ENCODE measurements at places on chromosomes 12 and 14. TPM values are rescaled to one million over a fixed set of nuclear protein-coding genes. Genes with fewer than 3 reads are reported as not detected.
A peak's percentile ranks its signal among the peaks of the same experiment; 100 is the strongest.

DNA sequence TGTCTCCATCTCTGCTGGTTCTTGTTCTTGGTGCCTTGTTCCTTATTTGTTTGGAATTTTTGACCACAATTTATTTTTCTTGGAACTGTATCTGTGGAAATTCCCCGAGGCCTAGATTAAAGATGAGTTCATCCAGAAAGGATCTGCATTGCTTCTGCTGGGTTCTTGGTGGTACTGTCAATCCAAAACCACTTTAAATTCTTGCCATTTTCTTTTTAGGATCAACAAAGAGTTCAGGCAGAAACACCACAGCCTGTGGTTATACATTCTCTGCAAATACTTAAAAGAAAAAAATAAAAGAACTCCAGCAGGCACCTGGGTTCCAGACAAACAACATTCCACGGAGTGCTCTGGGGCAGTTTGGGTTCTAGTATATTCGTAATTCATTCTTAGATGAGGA is 6.0 kb upstream of the VAMP1 start:
- no peak for DNase-seq

DNA sequence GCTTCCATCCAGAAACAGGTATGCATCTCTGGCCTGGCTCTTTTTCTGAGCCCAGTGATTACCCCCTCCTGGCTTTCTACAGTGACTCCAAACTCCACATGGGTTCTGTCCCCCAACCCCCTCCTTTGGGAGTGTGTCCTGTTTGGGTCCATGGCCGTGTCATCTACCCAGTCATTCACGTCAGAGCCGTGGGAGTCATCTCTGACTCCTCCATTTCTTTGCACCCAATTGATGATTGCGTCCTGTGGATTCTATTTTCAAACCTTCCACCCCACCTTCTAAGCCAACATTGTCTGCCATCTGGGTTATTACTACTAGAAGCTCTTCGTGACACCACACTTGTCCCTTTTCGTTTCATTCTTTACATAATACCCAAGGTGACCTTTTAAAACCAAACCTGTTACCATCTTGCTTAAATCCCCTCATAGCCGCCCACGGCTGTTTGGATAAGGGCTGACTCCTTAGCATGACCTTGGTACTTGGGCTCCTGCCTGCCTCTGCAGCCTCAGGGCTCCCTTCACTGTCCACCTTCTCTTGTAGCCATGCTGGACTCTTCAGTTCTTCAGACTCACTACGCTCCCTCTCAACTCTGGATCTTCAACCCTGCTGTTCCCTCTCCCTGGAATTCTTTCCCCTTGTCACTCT is 38.1 kb upstream of the NT5DC3 start:
- no peak for DNase-seq

MIPOL1 gene
- total RNA-seq, result 28.5 TPM

DNA sequence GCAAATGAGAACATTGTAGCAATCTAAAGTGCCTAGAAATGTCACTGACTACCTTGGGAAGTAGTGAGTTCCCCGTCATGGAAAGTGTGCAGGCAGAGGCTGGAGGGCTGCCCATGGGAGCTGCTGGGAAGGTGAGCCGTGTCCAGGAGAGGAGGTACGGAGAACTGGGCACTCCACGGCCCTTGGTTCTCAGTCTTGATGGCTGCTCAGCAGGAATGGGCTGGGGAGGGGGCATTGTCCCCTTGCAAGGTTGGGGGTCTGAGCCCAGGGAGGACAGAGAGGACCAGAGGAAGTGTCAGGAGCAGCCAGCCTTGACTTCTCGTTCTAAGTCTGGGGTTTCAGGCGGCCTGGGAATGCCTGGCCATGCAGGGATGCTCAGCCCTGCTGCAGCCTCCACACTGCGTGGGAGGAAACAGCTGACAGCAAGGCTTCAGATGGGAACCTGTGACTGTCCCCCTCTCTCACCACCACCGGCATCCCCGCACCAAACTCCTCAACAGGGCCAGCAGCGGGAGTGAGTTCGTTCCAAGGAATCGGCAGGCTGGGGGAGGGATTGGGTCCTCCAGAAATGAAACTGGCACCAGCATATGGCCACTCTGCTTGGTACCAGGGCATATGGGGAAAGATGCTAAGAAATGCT is 140.2 kb downstream of the BCL11B start:
- peak; percentile 35 for DNase-seq

DNA sequence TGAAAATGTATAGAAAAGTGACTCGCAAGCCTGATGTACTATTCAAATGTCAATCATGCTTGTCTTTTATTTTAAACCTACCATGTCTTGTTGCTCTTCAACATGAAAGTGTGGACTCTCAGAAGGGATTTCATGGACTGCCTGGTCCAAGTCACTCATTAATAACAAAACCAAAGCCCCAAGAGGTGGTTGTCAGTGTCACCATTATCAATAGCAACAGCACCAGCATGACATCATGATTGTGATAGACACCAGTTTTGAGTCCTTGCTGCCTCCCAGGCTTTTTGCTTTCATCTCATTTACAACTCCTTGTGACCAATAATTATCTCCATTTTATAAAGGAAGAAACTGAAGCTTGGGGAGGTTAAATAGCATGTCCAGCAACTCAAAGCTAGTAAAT is 112.0 kb upstream of the TMPO start:
- no peak for DNase-seq

C12orf54 gene
- total RNA-seq, result not detected

GRCh38 chr14:102066041-102066451 is 20.8 kb downstream of the HSP90AA1 start:
- DNase-seq, result no peak

DNA sequence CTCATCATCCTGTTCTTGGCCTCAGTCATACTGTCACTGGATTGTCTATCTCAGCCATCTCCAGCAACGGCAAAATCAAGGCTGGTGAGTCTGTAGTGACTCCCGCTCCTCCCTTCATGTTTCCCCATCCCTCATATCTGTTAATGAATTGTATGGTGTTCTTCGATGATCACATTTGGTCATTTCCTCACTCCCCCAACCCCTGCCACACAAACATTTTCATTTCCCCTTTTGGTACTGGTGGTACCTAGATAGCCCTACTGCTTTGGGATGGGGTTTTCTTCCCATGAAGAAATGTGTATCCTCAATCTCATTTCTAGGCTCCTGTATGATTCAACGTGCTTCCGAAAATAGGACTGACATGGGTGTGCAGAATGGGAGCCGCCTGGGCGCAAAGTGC is 2.7 kb upstream of the KLHL33 start:
- DNase-seq, result no peak

GRCh38 chr12:23140710-23141109 is 515.7 kb downstream of the ETNK1 start:
- no peak for DNase-seq

ASB2 gene
- 0.36 TPM for total RNA-seq

- no peak for DNase-seq
These were observed 251.9 kb upstream of the ATXN7L3B start for GRCh38 chr12:74285773-74286172.

DNA sequence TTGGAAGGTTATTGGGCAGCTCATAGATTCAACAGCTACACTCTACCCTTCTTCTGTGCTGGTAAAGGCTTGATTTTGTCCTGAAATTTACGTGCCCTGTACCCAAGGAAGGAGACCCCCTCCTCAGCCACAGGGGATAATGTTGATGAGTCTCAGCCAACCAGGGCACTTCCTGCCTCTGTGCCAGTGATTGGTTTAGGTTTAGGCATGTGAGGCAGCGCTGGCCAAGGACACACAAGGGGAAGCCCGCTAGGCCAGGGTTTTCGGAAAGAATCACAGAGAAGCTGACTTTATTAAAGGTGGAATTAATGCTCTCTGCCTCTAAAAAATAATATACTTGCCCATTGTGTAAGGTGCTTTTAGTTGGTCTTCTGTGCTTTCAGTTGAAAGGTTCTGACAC is 15.4 kb upstream of the CTDSP2 start:
- DNase-seq, result peak; percentile 67

CCDC177 gene
- total RNA-seq, result 5.8 TPM

- DNase-seq, result no peak
These were observed 6.9 kb downstream of the PGF start for GRCh38 chr14:74948228-74949175.

- DNase-seq, result peak; percentile 89
These were observed 185.7 kb upstream of the GRIN2B start for GRCh38 chr12:14167005-14167628.

TCL1B gene
- total RNA-seq, result 0.93 TPM

- DNase-seq, result no peak
These were observed 55.9 kb upstream of the AVPR1A start for GRCh38 chr12:63206909-63207308.

B4GALNT3 gene
- total RNA-seq, result 155 TPM

CS gene
- total RNA-seq, result 134 TPM

DNA sequence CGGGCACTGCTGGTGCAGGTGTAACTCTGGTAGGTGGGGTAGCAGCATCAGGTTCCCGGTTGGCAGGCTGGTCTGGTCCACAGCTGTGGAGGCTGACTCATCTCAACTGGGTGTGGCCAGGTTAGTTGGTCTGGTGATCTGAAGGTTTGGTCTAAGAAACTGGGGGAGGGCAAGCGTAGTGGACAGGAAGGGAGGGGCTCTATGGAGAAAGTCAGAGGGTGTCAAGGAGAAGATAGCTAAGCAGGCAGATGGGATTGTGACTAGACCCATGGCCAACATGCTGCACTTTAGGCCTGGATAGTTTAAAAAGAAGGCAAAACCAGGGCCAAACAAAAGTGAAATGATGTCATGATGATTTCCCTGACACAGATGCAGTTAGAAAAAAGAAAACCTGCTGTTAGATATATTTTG is 7.9 kb downstream of the TRIM9 start:
- DNase-seq, result no peak

- no peak for DNase-seq
These were observed 45.0 kb upstream of the REP15 start for GRCh38 chr12:27651201-27651600.

DNA sequence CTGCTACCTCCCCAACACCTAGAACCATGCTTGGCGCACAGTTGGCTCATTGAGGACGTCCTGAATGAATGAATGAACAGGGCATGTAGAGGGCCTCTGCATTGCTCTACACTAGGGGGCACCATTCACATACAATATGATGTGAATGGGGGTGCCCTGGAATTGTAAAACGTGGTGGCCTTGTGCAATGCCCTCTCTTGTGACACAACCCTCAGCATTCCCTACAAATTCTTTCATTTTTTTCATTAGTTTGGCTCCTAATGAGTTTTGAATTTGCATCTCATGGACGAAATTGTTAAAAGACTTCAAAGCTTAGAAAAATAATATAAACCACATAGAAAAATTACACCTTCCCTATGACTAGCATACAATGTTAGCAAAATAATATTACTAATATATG is 2.3 kb upstream of the DIO2 start:
- DNase-seq, result peak; percentile 79

- no peak for DNase-seq
These were observed 282.9 kb upstream of the FLRT2 start for GRCh38 chr14:85247071-85247470.

GRCh38 chr14:52553671-52554575 is 1.3 kb downstream of the GPR137C start:
- peak; percentile 69 for DNase-seq

- no peak for DNase-seq
These were observed 227.5 kb downstream of the MON2 start for GRCh38 chr12:62694116-62694515.

- no peak for DNase-seq
These were observed 24.2 kb downstream of the ACACB start for GRCh38 chr12:109140560-109140959.

TAS2R43 gene
- total RNA-seq, result 0.38 TPM

DNA sequence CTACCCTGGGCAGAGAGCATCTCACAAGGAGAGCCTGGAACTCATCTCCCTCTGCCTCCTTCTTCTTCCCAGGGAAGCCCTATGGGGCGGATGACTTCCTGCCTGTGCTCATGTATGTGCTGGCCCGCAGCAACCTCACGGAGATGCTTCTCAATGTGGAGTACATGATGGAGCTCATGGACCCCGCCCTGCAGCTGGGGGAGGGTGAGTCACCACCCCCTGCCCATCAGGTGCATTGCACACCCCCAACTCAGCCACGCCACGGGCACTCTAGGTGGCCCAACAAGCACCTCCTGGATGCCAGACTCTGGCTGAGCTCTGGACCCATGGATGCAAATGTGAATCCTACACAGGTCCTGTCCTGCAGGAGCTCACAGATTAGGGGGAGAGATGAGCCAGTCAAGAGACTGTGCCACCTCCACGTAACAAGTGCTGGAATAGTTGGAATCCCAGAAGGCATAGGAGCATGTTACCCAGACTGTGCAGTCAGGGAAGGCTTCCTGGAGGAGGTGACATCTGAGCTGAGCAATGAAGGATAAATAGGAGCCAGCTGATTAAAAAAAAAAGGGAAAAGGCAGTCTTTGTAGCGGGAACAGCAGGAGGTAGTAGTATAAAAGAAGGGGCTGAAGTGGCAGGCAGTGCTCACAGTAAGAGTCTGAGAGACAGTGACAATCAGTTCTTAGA is 71.9 kb downstream of the LGMN start:
- no peak for DNase-seq

GRCh38 chr12:48542300-48542928 is 17.0 kb downstream of the OR8S1 start:
- peak; percentile 86 for DNase-seq

- no peak for DNase-seq
These were observed 23.2 kb downstream of the SLCO1C1 start for GRCh38 chr12:20718294-20718693.

GRCh38 chr12:127121494-127122084 is 1145.4 kb upstream of the TMEM132C start:
- no peak for DNase-seq

CLEC12A gene
- not detected for total RNA-seq

GRCh38 chr14:57846596-57846995 is 19.3 kb downstream of the SLC35F4 start:
- no peak for DNase-seq

TMPO gene
- total RNA-seq, result 203 TPM

GRCh38 chr12:108633534-108634248 is at the start of gene SELPLG:
SELPLG (minus strand) TSS chr12:108633894; CDS start chr12:108624307, 9,587 bp downstream.
- no peak for DNase-seq

DNA sequence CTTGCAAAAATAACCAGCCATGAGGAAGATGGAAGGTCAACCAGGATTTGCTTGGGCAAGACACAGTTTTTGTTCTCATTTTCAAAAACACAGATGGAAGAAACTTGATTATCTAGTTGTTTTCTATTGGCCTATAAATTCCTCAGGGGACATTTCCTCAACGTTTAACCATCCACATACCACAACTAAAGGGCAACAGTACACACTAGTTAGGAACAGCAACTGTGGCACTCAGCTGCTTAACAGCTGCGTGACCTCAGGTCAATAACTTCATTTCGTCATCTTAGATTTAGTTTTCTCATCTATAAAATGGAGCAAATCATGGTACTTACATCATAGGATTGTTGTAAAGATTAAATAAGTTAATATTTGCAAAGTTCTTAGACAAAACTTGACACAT is 18.7 kb downstream of the SSTR1 start:
- no peak for DNase-seq

DNA sequence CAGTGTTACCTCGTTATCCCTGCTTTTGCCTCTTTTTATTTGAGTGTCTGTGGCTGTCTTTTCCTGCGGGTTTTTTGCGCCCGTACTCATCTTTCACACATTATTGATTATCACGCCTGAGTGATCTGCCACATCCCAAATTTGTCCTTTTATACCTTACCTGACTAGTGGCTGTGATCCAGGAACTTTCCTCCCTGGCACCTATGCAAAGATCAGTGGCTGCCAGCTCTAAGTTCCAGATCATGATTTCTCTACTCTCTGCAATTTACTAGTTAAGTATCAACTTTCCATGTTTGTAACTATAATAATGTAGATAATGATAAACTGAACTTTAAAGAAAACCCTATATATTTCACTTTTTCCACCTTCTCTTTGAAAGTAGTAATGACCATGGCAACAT is 36.9 kb downstream of the PLEKHA5 start:
- no peak for DNase-seq

Data from endodermal cell (in vitro differentiated cells).